A549 treated with CORT108297 at 1 μM for 4 hours (cell line): ENCODE measurements at places on chromosomes 2 and 18. TPM values are rescaled to one million over a fixed set of nuclear protein-coding genes. Genes with fewer than 3 reads are reported as not detected.

Gene POLR1A
- total RNA-seq: 20.8 to 26.7 TPM (median 24.3 TPM) in 5 replicates

Gene RGPD3
- 0.12 to 0.20 TPM (median 0.16 TPM) in 5 replicates for total RNA-seq

Gene LINC00305
- total RNA-seq: not detected in 5 replicates

Gene TWIST2
- total RNA-seq: 10.5 to 20.7 TPM (median 19.4 TPM) in 5 replicates

Gene SERPINB3
- 0.06 to 0.17 TPM (median 0.08 TPM) in 5 replicates for total RNA-seq

Gene KCNF1
- 21.8 to 48.2 TPM (median 38.0 TPM) in 5 replicates for total RNA-seq

Gene PLCD4
- total RNA-seq: 0.33 to 0.59 TPM (median 0.40 TPM) in 5 replicates

Gene MYL1
- not detected in 5 replicates for total RNA-seq

Gene RAD51AP2
- not detected in 5 replicates for total RNA-seq

Gene ABCB11
- total RNA-seq: 0.01 to 0.02 TPM (median 0.02 TPM) in 5 replicates

Gene FAM228A
- not detected in 5 replicates for total RNA-seq

Gene NR4A2
- 1.7 to 3.3 TPM (median 2.8 TPM) in 5 replicates for total RNA-seq

Gene LYG2
- not detected in 5 replicates for total RNA-seq

Gene PSMG2
- total RNA-seq: 68.0 to 75.2 TPM (median 73.0 TPM) in 5 replicates

Gene LOXHD1
- total RNA-seq: not detected in 5 replicates

Gene UGT1A3
- 0.07 to 0.17 TPM (median 0.13 TPM) in 3 of 5 replicates, not detected in the others for total RNA-seq

Gene EPHA4
- 0.49 to 1.1 TPM (median 0.72 TPM) in 5 replicates for total RNA-seq

Gene PDE1A
- total RNA-seq: 0.09 to 0.18 TPM (median 0.14 TPM) in 5 replicates

Gene CPO
- total RNA-seq: 0.09 to 0.15 TPM (median 0.12 TPM) in 3 of 5 replicates, not detected in the others

Gene BOK
- 24.8 to 38.6 TPM (median 35.9 TPM) in 5 replicates for total RNA-seq

Gene SLC39A10
- 14.4 to 24.9 TPM (median 20.9 TPM) in 5 replicates for total RNA-seq

Gene CDK15
- not detected in 5 replicates for total RNA-seq

Gene CCDC74B
- total RNA-seq: 4.4 to 8.4 TPM (median 6.9 TPM) in 5 replicates

Gene AQP12B
- not detected in 5 replicates for total RNA-seq

Gene IL1RL2
- 0.05 TPM in 1 of 5 replicates, not detected in the others for total RNA-seq

Gene ELOA2
- total RNA-seq: not detected in 5 replicates

Gene THSD7B
- total RNA-seq: not detected in 5 replicates

Gene PRKCE
- total RNA-seq: 7.7 to 10.5 TPM (median 9.2 TPM) in 5 replicates

Gene CD28
- not detected in 5 replicates for total RNA-seq

Gene SPATA3
- total RNA-seq: not detected in 5 replicates

Gene SLC19A3
- 2.4 to 3.5 TPM (median 2.6 TPM) in 5 replicates for total RNA-seq

Gene MOCOS
- 2.5 to 3.7 TPM (median 3.1 TPM) in 5 replicates for total RNA-seq

Gene INHBB
- total RNA-seq: 11.9 to 20.8 TPM (median 16.5 TPM) in 5 replicates
